ENCODE measurements at places on chromosomes 11 and 22.

- no peak for DNase-seq
These were observed 3.5 kb upstream of the ACAT1 start for GRCh38 chr11:108117746-108118371.

GRCh38 chr11:105577641-105578040, 32.2 kb upstream of the GRIA4 start:
- DNase-seq = no peak

DNA sequence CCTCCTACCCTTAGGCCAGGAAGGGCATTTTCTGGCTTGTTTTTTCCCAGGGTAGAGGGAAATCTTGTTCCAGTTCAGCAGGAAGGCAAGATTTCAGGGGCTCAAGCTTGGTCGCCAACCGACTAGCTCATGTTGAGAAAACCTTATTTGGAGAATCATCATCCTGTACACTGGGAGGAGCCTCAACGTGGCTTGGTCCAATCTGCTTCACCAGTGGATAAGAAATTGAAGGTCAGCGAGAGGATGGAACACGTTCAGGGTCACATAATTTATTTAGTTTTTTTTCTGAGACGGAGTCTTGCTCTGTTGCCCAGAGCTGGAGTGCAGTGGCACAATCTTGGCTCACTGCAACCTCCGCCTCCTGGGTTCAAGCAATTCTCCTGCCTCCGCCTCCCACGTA, 20.5 kb downstream of the FADS2 start:
- DNase-seq = no peak

DNA sequence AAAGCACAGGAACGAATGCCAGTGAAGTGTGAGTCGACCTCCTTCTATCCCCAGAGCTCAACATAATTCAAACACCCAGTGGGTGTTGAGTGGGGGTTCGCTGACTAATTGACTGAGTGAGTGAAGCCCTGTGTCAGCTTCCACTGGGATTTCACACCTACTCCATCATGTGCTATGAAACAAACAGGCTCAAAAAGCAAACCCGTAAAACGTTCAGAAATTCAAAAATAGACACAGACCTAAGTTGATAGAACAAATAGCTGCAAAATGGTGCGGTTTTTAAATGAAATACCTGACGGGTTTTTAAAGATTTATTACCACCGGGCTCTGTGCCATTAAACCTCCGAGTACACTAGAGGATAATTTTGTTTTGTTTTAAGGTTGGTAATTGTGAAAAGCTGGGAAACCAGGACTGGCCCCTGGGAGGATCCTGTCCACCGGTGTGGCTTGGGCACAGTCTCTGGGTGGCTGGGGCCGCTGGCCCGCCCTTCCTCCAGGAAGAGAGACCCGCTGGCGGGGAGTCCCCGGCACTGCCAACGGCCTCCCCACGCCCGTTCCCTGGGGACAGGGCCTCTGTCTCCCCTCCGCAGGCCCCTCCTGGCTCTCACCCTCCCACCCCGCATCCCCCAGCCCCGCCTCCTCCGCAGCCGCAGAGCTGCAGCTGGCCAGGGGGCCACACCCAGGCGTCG, 13.6 kb downstream of the KCNJ5 start:
- DNase-seq = no peak

- DNase-seq = no peak
These were observed 75.0 kb upstream of the OR4B1 start for GRCh38 chr11:48141475-48142122.

DNA sequence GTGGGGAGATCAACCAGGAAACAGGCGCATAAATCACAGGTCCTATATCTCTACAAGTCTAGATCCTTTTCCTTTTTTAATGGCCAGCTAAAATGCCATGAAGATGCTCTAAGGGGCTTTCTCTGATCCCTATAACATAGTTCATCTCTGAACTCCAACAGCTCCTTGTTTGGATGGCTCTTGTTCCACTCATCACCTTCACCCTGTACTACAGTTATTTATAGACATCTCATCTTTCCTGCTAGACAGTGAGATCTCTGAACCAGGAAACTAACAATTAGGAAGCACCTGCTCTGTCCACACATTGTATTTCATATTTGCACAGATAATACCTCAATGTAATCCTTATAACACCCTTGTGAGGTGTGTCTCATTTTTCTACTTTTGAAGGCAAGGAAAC, 31.6 kb downstream of the KCNA4 start:
- no peak for DNase-seq

- no peak for DNase-seq
These were observed 151.6 kb upstream of the BLID start for GRCh38 chr11:122267602-122268001.

DNA sequence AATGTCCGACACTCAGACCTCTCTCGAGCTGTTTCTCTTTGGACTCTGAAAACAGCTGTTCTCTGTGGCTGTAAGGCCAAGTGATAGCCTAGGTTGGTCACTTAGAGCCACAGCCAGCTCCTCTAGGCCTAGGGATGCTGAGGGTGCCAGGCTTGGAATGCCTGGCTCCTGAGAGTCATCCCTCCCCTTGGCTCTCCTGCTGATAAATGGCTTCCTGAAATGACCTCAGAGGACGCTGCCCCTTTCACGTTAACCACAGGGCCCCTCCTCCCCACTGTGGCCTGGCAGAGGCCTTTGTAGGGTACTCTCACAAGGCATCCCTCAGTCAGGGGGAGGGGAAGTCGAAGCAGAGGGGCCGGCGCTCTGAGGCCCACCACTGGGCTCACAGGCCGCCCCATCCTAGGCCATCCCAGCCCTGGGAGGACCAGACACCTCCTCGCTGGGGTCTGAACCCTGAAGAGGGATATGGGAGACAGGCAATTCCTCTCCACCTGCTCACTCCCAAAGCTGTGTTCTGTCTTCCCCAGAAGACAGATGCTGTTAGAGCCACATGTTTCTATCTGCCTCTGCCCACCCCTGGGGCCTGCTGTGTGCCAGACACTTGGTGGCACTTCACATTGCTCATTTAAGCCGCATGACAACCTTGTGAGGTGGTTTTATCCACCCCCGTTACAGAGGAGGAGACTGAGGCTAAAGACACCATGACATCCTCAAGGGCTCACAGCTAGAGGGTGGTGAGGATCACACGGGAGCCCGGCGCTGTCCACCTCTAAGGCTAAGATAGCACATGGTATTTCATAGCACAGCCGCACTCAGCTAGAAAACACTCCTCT, 50.9 kb downstream of the ARFGAP3 start:
- DNase-seq = no peak

GRCh38 chr11:35190804-35191348, 51.9 kb downstream of the CD44 start:
- peak; percentile 31 for DNase-seq

- peak; percentile 69 for DNase-seq
These were observed 90.9 kb downstream of the NAV2 start for GRCh38 chr11:19803506-19803998.

DNA sequence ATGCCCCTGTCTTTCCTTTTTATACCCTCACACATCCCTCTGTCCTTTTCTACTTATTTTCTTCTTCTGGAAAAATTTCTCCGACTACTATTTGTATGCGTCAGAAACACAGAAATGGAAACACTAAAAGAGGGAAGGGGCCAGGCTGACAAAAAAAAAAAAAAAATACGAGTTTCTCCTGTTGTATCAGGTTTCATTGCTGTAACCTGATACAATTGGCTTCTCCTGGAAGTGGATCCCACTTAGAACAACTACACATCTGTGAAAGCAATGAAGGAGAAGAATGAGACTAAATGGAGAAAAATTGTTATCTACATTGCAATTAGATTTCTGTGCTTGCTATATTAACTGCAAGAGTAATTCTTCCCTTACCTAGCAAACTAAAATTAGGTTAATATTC, 393.9 kb downstream of the GUCY1A2 start:
- no peak for DNase-seq

DNA sequence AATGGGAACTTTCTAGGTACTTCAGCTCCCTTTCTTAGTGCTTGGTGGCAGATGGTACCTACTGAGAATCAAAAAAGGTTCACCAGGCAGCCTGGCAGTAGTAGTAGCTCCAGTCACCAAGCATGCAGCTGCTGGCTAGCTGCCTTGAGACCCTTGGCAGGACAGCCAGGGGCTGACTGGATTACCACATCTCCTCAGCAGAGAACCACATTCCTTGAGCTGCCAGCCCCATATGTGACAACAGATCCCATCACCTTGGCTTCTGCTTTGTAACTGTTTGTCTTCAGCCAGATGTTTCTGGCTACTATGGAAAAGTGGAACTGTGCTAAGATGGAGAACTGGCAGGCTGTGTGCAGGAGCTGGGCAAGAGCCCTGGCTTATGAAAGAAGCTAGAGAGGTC, 39.6 kb upstream of the CHRM4 start:
- no peak for DNase-seq

GRCh38 chr11:66987924-66988637, 13.0 kb downstream of the C11orf86 start:
- DNase-seq = no peak

DNA sequence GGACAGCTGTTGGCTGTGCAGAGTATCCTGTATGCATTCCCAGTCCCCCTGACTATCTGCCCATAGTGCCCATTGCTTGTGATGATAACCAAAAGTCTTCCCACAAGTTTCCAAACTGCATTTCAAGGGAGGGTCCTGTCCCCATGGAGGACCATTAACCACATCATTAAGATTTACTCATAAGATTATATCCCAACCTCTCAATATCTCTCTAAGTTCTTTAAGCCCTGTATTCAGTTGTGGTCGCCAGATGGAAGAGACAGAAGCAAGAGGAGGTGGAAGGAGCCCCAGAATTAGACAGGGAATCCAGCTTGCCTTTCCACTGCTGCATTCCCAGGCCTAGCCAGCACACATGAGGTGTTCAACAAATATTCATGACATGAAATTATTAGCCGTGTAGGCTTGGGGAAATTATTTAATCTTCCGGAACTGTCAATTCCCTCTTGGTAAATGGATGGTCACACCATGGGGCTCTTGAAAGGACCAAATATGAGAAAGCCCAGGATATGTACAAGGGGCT, 42.6 kb upstream of the TIMP3 start:
- DNase-seq = no peak

DNA sequence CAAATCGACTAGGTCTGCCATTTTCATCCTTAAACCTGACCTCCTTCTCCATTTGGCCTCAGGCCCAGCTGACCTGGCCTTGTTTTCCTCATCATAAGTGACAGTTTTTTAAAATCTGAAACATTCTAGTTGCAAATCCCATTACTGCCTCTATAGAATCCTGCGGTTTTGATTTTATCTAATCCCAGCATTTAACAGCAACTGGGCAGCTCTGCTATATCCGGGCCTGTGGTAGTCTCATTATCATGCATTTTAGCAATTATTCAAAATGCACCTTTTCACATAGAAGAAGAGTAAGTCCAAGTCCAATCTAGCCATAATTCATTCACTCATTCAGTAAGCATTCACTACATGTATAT, 28.6 kb upstream of the BIRC3 start:
- DNase-seq = no peak

DNA sequence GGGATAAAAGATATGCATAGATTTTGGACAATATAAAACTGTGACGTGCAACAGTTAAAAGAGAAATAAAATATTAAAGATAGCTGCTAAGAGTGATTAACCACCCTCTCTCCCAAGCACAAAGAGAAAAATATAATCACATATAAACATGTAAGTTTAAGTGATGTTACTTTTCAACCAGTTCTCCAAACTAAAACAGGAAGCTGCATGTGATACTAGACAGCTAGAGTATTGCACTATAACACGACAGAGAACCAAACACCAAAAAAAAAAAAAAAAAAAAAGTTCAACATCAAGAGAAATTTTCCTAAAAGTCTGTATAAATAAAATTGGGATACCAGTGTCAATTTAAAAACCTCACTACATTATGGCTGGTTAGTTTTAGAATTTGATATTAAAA, 79.1 kb downstream of the PICALM start:
- DNase-seq = no peak

- no peak for DNase-seq
These were observed 618 bp upstream of the CERK start for GRCh38 chr22:46738647-46739093.

GRCh38 chr11:32173977-32174376, 83.1 kb downstream of the RCN1 start:
- no peak for DNase-seq

DNA sequence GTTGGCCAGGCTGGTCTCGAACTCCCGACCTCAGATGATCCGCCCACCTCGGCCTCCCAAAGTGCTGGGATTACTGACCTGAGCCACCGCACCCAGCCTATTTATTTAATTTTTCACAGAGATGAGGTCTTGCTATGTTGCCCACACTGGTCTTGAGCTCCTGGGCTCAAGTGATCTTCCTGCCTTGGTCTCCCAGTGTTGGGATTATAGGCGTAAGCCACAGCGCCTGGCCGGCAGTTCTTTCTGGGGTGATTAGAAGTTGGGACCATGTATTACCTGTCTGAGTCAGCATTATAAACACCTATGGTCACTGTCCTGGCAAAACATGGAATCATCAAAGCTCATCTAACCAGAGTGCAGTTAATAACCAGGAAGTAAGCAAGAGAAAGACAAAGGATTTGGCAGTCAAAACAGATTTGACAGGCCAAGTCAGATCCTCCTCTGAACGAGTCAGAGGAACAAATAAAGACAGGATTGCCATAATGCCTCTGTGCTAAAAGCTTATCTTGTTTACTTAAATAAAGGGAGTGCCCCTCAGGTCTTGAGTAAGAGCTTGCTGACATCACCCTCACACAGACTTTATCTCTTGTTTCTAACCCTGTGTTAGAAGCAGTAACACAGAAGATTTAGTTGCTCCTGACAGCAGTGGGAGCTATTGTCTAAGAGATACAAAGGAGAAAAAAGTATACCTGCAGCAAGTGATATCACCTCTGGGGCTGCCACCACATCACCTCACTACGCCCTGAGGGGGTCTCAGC, 3.7 kb downstream of the SERPIND1 start:
- DNase-seq = peak; percentile 60

DNA sequence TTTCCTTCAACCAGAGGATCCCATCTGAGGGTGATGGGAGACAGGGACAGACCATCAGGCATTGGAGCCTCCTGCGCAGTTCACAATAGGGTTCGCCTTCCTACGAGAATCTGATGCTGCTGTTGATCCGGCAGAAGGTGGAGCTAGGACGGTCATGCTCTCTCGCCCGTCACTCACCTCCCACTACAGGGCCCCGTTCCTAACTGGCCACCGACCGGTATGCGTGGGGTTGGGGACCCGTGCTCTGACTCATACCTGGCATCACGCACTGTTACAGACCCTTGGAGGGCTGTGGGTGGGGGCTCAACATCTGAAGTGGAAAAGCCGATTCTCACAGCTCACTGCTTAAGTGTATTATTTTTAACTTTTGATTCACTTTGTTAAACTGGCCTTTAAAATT, 402.3 kb downstream of the BRD1 start:
- DNase-seq = no peak

- DNase-seq = no peak
These were observed 40.9 kb upstream of the MUC5AC start for GRCh38 chr11:1116666-1117390.

GRCh38 chr22:40345815-40346184, 500 bp upstream of the ADSL start:
- no peak for DNase-seq

GRCh38 chr11:71212871-71213559, 39.4 kb downstream of the SHANK2 start:
- DNase-seq = no peak

GRCh38 chr11:106594751-106595351, 423.4 kb downstream of the GUCY1A2 start:
- DNase-seq = no peak

- DNase-seq = no peak
These were observed 24.0 kb downstream of the RAB30 start for GRCh38 chr11:83047515-83048225.
